ENCODE measurements at places on chromosomes 13 and 19.
A peak's percentile ranks its signal among the peaks of the same experiment; 100 is the strongest.

- DNase-seq, result no peak
Observed at GRCh38 chr19:58352760-58353671, at the start of gene A1BG. Gene A1BG, minus strand, starts transcription at chr19:58353492. Its CDS starts 55 bp downstream, at chr19:58353437.

DNA sequence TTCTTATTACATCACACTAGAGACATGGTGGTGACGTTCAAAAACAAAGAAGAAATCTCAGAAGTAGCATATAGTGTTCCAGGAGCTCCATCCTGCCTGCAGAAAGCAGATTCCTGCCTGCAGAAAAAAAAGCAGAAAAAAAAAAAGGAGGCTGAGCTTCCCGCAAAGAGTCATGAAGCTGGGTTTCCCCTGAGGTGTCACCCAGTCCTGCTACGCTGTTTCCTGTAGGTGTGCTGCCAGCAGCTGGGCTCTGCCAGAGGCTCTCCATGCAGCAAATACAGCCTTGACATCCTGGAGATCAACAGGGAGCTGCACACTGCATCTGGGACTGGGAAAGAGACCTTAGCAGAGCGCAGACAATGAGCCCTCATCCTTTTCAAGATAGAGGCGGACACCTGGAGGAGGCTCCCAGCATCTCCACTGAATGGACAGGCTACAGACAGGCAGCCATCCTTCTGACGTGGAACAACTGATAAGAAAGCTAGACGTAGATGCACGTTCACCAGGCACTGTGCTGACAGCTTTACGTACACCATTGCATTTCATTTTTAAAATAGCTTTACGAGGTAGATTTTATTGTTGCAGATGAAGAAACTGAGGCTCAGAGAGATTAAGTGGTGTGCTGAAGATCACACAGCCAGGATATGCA, 350.9 kb downstream of the FOXO1 start:
- DNase-seq, result peak; percentile 12

- no peak for DNase-seq
Observed at GRCh38 chr13:49654011-49654410, 25.7 kb downstream of the ARL11 start.

DNA sequence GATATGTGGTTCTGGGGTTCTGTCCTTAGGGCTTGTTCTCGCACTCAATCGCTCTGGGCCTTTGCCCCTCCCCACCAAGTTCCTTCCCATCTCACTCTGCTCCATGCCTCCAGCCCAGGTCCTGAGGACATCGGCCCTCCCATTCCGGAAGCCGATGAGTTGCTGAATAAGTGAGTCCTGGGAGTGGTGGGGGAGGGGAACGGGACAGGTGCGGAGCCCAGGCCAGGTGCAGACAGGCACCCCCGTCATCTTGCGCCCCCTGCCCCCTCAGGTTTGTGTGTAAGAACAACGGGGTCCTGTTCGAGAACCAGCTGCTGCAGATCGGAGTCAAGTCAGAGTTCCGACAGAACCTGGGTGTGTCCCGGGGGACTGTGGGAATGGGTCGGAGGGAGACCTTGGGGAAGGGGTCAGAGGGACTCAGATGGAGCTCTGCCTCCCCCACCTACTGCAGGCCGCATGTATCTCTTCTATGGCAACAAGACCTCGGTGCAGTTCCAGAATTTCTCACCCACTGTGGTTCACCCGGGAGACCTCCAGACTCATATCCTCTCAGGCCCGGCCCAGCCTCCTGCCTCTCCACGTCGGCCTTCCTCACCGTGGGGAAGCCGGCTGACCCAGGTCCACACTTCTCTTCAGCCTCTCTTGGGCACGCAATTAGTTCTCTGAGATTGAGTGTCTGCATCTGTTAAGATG, 10.1 kb downstream of the FUZ start:
- no peak for DNase-seq

Data from iris pigment epithelial cell (primary cell).